GM23248 (cell line): ENCODE measurements at places on chromosomes 3 and 15. TPM values are rescaled to one million over a fixed set of nuclear protein-coding genes. Genes with fewer than 3 reads are reported as not detected.

GRCh38 chr15:70014860-70015490 lies 82.7 kb downstream of the TLE3 start:
- no peaks in the 10 kb centered on the region for H3K36me3 ChIP-seq
- H3K27ac ChIP-seq, result no peak overlapping the region
- H3K4me3 ChIP-seq, result no peak overlapping the region
- no peak for DNase-seq
- no peaks in the 10 kb centered on the region for H3K4me1 ChIP-seq
- no peaks in the 10 kb centered on the region; the same call in 1 of the 2 replicates for H3K27me3 ChIP-seq

- DNase-seq, result no peak
- H3K27ac ChIP-seq, result no peak overlapping the region
- H3K4me3 ChIP-seq, result no peak overlapping the region
- no peaks in the 10 kb centered on the region for H3K4me1 ChIP-seq
- no peaks in the 10 kb centered on the region for H3K36me3 ChIP-seq
- H3K27me3 ChIP-seq, result no peaks in the 10 kb centered on the region
Measured at GRCh38 chr3:96869316-96869715, 54.9 kb downstream of the EPHA6 start.

GRCh38 chr15:44327578-44327977 lies 39.1 kb downstream of the GOLM2 start:
- no peaks in the 10 kb centered on the region for H3K27me3 ChIP-seq
- peaks cover 9% of the 10 kb centered on the region; the same call in 1 of the 2 replicates for H3K4me1 ChIP-seq
- no peak overlapping the region for H3K4me3 ChIP-seq
- no peaks in the 10 kb centered on the region for H3K36me3 ChIP-seq
- no peak for DNase-seq

GRCh38 chr3:43879166-43879565 lies 188.4 kb downstream of the ABHD5 start:
- H3K27me3 ChIP-seq, result no peaks in the 10 kb centered on the region
- H3K4me3 ChIP-seq, result no peak overlapping the region
- 0 out of 2 replicates have a peak, but pooled peaks cover 6% of the 10 kb centered on the region for H3K4me1 ChIP-seq
- no peaks in the 10 kb centered on the region for H3K36me3 ChIP-seq

DNA sequence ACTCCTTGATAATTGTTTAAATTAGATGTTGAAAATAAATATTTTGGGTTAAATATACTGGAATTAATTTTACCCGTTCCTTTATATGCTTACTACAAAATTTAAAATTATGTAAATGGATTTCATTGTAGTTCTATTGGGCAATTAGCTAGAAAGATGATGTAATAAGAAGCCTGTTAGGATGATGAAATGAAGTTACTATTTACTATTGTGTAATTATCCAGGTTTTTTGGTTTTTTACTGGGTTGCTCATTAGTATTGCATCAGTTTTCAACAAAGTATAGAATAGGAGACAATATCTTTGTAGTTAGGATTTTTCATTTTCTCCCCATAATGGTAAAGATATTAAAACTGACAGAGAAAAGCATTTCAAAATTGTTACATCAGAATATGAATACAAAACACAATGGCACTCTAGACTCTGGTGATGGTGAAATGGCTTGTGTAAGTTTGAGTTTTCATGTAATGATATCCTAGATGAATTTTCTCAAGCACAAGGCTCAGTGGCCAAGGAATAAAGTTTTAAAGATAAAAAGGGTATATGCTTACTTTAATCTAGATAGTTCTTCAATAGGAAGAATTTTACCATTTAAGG lies 222.0 kb downstream of the P3H2 start:
- peak; percentile 56 for DNase-seq
- no peaks in the 10 kb centered on the region for H3K36me3 ChIP-seq
- H3K27ac ChIP-seq, result peak overlapping the region; percentile 21; the same call in 1 of the 2 replicates
- no peaks in the 10 kb centered on the region for H3K27me3 ChIP-seq
- no peak overlapping the region for H3K4me3 ChIP-seq

- no peaks in the 10 kb centered on the region for H3K36me3 ChIP-seq
- H3K4me1 ChIP-seq, result peaks cover 24% of the 10 kb centered on the region
- no peaks in the 10 kb centered on the region for H3K27me3 ChIP-seq
- H3K4me3 ChIP-seq, result no peak overlapping the region
Measured at GRCh38 chr3:51676102-51676640, 5.1 kb downstream of the TEX264 start.

DNA sequence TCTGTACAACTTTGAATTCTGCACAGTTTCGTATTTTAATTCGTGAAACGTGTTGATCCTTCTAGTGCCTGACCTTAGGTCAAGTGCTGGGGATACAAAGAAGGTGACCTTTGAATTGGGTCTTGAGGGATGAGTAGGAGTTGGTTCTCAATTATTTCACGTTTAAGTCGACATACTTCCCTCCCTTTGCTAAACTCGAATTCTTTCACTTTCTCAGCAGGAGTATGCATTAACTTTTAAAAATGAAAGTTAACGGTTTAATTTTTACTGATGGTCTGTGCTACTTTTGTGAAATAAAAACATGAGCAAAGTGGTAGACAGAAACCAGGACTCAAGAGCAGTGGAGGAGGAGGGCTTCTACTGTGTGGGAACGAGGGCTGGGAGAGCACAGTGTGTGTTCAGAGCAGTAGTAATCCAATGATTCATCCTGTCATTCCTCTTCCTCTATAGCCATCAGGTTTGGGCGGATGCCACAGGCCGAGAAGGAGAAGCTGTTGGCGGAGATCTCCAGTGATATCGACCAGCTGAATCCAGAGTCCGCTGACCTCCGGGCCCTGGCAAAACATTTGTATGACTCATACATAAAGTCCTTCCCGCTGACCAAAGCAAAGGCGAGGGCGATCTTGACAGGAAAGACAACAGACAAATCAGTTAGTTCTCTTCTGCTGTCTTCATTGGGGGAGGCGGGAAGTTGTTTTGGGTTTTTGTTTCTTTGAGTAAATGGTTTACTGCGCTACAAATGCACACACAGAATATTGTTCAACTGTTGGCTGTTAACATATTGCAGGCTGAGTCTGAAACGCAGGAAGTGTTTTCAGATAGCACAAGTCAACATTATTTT lies 78.6 kb upstream of the TSEN2 start:
- H3K4me1 ChIP-seq, result peaks cover 7% of the 10 kb centered on the region
- no peak overlapping the region for H3K4me3 ChIP-seq
- DNase-seq, result peak; percentile 21
- H3K27ac ChIP-seq, result no peak overlapping the region

Gene PLXND1
- total RNA-seq, result 67.2 and 83.0 TPM in 2 replicates

Gene APOD
- total RNA-seq, result 0.97 TPM in 1 of 2 replicates, not detected in the other

Gene RUVBL1
- total RNA-seq, result 45.0 and 62.0 TPM in 2 replicates

Gene GOLGA8A
- total RNA-seq, result 22.5 and 57.4 TPM in 2 replicates
